ENCODE measurements at places on chromosomes 12 and 14.

- peak; percentile 50 for DNase-seq
Measured at GRCh38 chr14:61505815-61506809, 184.7 kb downstream of the PRKCH start.

DNA sequence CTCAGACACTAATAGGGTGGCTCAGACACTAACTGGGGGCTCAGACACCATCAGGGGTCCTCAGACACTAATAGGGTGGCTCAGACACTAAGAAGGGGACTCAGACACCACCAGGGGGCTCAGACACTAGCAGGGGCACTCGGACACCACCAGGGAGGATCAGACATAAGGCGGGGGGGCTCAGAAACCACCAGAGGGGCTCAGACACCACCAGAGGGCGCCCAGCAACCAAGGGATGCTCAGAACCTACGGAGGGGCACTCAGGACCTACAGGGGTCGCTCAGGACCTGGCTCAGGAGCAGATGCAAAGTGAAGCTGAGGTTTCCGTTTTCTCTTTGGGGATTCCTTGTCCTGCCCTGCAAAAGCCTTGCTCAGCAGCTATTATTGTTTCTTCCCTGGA lies 448.5 kb downstream of the TMEM121 start:
- DNase-seq: no peak

DNA sequence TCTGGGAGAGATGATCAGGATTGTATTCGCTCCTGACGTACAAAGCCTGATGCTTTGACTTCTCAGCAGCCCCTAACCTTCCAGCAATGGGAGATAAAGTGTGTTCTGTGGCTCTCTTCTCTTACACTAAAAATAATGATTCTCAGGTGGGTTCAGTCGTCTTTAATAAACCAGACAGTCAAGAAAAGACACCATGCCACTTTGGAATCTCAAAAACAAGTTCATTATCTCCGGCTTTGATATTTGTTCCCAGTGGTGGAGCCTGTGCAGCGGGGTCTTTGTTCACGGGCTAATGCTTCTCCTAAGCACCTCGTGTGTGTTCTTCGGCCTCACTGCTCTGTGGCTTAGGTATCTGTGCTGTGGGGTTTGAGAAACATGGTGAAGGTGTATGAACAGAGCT lies 1.6 kb downstream of the ACVR1B start:
- DNase-seq: no peak

GRCh38 chr12:32768518-32768917 lies 12.8 kb upstream of the YARS2 start:
- DNase-seq: no peak

GRCh38 chr12:80857311-80857710 lies 80.4 kb downstream of the LIN7A start:
- no peak for DNase-seq

- no peak for DNase-seq
Measured at GRCh38 chr12:104569346-104570173, 112.8 kb downstream of the CHST11 start.

DNA sequence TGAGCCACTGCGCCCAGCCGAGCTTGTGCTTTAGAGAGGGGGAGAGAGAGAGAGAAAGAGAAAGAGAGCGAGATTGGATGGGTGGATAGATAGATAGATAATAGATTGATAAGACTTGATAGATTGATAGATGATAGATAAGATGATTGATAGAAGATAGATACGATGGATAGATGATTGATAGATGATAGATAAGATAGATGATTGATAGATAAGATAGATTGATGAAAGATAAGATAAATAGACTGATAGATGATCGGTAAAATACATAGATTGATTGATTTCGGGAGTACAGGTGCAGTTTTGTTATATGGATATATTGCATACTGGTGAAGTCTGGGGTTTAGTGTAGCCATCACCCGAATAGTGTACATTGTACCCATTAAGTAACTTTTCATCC lies 65.9 kb downstream of the SPRING1 start:
- no peak for DNase-seq
